ENCODE measurements at places on chromosomes 3 and 15. TPM values are rescaled to one million over a fixed set of nuclear protein-coding genes. Genes with fewer than 3 reads are reported as not detected.

DNA sequence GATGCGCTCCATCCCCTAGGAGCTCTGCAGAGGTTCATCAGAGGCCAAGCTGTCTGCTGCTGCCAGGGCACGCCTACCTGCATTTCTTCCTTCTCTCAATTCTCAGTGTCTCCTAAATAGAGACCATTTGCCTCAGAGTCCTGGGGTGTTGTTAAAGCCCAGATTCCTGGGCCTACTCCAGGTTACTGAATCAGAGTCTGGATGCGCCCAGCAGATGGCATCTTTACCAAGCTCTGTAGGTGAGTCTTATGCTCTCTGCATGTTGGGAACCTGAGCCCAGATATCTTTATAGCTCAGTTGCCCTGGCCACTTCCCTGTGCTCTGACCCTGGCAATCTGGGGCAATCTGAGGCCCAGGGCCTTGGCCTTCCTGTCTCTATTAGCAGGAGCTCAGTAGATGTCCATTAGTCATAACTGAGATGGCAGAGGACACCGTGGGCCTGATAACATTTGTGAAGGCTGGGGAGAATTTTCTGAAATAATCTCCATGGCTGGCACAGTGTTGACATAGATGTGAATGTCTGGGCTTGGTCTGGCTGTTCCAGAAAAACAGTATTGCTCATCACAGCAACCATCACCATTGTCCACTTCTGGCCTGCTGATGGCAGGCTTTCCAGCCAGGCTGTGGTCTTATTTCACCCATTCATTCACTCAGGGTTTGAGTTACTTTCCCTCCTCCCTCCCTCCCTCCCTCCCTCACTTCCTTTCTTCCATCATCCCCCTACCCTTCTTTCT, 13.3 kb upstream of the RBP1 start:
- no peak for DNase-seq

DNA sequence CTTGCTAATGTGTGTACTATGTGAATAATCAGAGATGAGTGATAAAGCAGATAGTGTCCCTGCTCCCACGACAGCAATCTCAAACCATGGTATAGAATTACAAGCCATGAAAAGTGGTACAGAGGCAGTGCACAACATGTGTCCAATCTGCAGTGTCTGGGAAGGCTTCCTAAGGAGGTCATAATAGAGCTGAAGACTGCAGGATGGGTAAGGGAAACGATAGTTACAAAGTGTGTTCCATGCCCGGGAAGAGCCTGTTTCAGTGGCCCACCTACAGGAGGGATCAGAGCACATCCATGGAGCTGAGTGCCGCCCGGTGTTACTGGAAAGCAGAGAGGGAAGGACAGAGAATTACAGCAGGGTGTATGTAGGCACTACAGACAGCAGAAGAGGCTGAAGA, 48.9 kb downstream of the PAK2 start:
- DNase-seq = no peak

Gene ELL3
- total RNA-seq = 0.82 TPM

DNA sequence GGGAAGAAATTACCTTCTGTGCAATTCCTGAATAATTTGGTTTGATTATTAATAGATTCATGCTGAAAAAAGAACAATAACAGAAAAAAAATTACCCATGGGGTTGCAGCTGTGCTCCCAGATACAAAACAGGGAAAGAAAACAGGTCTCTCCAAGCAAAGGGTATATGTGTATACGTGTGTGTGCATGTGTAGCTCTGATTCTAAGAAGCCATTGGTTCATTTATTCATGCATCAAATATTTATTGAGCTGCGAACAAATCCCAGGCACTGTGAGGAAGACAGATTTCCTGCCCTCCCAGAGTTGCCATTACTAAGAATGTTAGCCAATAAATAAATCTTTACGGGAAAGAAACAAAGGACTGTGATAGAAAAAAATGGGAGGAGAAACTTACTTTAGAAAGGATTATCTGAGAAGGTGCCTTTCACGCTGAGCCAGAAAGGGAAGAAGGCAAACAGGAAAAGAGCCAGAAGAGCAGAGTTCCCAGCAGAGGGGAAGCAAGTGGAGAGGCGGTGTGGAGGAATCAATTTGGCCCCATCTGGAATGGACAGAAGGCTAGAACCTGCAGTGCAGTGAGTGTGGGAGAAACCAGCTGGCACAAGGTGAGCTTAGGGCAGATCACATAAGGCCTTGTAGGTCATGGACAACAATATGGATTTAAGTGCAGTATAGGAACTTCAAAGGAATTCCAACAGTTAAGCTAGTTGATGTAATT, 20.7 kb downstream of the CHL1 start:
- DNase-seq = no peak

DNA sequence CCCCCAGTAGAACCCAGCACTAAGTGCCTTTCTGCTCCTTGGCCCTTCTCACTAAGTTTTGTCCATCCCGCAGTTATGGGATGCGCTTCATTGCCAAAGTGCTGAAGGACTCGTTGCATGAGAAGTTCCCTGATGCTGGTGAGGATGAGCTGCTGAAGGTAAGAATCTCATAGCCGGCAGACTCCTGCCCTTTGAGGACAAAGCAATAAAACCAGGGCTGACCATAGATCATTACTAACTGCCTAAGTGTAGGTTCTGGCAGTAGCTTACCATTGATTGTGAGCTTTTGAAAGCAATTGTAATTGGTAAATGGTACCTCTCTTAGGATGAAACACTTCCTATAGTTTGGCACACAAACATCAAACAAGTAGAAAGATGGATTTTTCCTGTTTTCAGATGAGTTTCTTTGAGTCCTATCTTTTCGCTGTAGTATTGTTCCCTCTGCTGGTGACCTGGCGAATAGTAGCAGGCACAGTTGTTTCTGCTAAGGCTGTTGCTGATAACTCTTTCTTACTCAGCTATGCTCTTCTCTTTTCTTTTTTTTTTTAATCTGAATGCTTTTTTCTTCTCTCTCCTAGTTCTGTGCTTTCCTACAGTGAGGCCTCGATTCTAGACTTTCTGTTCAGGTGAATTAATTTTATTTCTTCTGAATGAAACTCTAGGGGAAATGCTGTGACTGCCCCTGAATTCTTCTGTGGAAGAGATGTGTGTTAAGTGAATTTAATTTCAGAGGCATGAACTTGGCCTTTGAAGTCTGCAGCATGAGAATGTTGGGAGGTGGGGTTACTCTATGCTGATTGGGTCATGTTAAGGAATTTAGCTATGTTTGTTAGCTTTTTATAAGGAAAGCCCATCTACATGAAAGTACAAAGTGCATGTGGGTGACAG, 47.4 kb upstream of the CRTC3 start:
- no peak for DNase-seq

Measured in left ventricle myocardium inferior (tissue), 1 donor.